ENCODE measurements at places on chromosomes 12 and 14. TPM values are rescaled to one million over a fixed set of nuclear protein-coding genes. Genes with fewer than 3 reads are reported as not detected.

- no peak for DNase-seq
These were observed 18.6 kb downstream of the GNS start for GRCh38 chr12:64740646-64741045.

DNA sequence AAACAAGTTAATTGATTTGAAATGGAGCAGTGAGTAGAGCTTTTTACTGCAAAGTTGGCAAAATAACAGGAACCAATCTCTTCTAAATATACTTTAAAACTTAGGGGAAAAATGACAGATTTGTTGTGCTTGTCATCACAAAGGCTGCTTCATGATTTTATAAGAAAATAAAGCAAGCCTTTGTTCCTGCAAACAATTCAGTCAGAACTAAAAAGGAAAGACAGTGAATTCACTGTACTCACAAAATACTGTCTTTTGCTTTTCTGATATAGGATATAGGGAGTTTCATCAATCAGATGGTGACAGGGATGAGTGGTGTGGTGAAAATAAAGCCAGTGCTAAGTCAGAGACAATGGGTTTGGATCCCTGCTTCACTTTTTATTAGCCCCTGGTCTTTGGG is 126.0 kb downstream of the HELB start:
- no peak for DNase-seq

DNA sequence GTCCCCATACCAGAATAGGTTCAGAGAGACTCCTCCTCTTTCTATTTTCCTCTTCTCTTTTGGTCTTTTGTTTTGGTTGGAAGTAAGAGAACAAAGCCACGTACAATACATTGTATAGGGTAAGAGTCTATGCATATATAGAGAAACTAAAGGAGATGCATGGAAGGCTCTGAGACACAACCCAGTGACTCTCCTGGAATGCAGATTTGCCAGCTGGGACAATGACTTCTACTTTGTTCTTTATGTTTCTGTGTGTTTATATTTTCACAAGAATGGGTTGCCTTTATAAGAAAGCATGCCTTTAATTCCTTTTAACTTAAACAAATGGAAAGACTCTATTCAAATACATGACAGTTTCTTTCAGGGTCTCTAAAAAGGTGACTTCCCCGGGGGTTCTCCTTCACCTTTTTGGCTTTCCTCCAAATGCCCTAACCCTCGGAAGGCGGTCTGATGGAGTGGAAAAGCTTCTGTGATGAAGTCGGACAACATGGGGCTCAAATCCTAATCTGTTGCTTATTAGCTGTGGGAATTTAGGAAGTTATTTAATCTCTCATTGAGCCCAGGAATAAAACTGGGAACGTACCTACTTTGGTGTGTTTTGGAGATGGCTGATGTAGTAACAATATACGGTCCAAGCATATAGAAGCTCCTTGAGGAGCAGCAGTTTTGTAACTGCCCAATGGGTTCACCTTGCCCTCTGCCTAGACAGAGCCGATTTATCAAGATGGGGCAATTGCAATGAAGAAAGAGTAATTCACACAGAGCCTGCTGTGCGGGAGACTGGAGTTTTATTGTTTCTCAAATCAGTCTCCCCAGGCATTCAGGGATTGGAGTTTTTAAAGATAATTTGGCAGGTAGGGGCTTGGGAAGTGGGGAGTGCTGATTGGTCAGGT is 9.1 kb upstream of the SERPINA1 start:
- no peak for DNase-seq

GRCh38 chr12:17954788-17955187 is 135.2 kb downstream of the RERGL start:
- peak; percentile 6 for DNase-seq

NKX2-8 gene
- total RNA-seq: not detected

DNA sequence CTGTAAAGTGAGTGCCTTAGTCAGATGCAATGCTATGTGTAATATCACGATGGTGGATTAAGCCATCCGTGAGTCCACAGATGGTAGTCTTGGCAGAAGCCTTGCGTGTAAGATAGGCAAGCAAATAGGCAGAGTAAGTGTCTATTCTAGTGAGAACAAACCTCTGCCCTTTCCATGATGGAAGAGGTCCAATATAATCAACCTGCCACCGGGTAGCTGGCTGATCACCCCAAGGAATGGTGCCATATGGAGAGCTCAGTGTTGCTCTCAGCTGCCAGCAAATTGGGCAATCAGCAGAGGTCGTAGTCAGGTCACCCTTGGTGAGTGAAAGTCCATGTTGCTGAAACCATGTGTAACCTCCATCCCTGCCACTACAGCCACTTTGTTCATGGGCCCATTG is 371.2 kb upstream of the LRFN5 start:
- DNase-seq: no peak

DNA sequence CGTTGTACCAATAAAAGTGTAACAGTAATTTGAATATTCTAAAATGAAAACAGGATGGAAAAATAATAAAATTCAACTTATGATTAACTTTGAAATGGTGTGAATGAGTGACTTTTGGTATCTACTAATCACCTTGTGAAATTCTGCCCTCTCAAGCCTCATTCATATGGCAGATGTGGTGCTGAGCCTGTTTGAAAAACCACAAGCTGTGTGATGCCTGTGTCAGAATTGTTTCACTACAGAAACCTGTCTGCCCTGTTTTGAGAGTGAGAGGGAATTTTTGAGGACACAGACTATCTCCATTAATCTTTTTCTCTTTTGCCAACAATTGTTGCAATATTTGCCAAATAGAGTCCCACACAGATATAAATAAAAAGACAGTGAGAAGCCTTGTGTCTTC is 3.9 kb upstream of the RNU6-7 start:
- no peak for DNase-seq

- peak; percentile 38 for DNase-seq
These were observed 179.4 kb upstream of the ARHGAP5 start for GRCh38 chr14:31897581-31898186.

MED6 gene
- total RNA-seq: 57.5 TPM

SEL1L gene
- total RNA-seq: 28.0 TPM

GRCh38 chr14:91387169-91387835 is 30.3 kb downstream of the CCDC88C start:
- no peak for DNase-seq

DNA sequence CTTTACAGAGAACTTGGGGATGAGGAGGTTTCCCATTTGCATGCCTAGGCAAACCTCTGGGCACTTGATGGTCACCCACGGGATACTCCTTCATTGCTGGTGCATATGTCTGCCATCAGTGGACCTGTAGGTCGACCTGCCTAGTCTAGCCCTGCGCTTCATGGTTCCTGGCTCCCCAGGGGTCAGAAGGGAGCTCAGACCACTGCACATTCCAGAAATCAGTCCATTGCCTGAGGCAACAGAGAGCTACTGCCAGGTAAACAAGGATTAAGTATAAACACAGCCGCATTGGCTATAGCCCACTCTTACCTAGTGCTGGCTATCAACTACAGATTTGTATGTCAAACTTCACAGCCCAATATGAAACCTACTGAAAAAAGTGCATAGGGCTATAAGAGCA is 476.4 kb downstream of the SOX5 start:
- DNase-seq: no peak

RERGL gene
- total RNA-seq: not detected

- DNase-seq: no peak
These were observed 11.3 kb upstream of the GNG2 start for GRCh38 chr14:51849097-51849496.

WSCD2 gene
- 6.6 TPM for total RNA-seq

GRCh38 chr12:76864791-76865400 is 13.9 kb downstream of the CSRP2 start:
- DNase-seq: no peak

RTN1 gene
- 18.6 TPM for total RNA-seq

DNA sequence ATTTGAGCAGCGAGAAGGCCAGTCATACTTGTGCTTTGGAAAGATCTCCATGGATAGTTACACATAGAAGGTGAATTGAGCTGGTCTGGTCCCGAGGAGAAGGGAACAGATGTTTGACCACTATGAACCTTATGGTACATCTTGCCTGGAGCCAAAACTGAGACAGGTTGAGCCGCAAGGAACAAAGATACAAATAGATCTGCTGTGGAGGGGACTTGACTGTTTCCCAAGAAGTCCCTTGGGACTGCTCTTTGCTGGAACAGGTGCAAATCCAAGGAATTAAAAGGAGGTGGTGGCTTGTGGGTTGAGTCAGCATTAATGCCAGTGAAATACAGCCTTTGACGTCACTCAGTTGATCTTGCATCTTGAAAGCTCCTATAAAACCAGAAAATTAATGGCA is 68.8 kb upstream of the PRIMA1 start:
- no peak for DNase-seq

DNA sequence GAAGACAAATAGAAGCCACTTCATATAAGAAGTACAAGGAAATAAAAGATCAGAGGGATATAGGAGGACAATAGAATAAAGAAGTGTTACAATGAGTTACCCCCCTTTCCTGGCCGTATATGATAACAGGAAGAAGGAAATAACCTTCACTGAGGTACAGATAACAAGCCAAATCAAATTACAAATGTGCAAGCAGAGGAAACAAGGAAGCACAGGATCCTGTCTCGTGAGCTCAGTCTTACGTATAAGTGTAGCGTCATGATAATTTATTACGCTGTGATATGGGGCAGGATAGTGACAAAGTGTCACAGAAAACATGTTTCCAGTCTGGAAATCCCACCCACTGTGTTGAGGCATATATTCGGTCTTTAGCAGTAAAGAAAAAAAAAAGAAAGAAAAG is 26.5 kb downstream of the CRACR2A start:
- no peak for DNase-seq

DNA sequence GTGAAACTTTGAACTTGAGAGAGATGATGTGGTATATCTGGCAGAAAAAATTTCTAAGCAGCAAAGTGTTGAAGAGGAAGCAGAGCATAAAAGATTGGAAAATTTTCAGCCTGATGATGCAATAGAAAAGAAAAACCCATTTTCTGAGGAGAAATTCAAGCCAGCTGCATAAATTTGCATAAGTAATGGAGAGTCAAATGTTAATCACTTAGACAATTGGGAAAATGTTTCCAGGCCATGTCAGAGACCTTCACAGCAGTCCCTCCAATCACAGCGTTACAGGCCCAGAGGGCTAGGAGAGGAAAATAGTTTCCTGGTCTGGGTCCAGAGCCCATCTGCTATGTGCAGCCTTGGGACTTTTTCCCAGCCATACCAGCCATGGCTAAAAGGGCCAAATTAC is 469.0 kb upstream of the FOXG1 start:
- DNase-seq: no peak

DNA sequence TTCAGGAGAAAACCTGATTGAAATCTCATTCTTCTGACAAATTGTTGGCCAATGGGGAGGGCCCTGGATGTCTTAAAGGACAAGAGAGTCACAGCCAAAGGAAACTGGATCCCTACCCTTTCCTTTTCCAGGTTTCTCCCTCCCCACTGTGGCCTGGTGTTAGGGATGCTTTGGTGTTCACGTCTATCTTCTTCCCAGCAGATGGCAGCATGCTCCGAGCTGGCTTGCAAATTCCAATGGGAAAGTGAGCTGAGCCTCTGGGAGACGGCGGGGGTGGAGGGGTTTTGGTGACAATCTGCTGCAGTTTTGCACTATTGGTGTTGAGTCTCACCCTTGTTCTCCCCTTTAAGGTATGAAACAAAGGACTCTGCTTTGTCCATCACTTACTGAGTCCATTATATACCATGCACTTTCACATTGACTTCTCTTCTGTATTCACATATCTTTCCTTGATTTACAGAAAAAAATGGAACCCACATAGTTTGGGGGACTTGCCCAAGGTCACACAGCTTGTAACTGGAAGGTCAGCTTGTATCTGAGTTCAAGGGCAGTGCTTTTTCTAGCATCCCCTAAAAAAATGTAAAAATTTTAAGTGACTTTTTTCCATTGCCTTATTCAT is 39.3 kb downstream of the CCDC177 start:
- peak; percentile 87 for DNase-seq

CCDC92 gene
- total RNA-seq: 4.8 TPM

TEAD4 gene
- total RNA-seq: 22.5 TPM

GRCh38 chr12:28563936-28564335 is 373.7 kb downstream of the CCDC91 start:
- no peak for DNase-seq

GRCh38 chr14:81323093-81323492 is 77.0 kb downstream of the STON2 start:
- DNase-seq: no peak

- DNase-seq: peak; percentile 53
These were observed 158.6 kb downstream of the DICER1 start for GRCh38 chr14:94998685-94999084.
